Caki2 (cell line): ENCODE measurements at places on chromosomes 6 and 20.

DNA sequence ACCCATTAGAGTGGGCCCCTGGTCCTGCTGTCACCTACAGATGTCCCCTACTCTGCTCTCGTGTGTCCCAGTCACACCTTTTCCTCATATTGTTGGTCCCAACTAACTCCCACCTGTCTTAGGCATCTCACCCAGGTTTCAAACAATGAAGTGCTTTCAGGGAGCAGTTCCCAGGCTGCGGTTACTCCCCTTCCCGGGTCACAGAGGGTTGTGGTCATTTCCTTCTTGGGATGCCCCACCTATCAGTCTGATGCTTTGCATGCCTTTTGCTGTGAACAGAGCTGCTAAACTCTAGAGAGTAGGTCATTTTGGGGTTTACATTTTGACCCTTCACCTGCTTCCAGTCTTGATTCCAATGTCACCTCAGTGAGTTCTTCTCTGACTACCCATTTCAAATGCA lies 181.6 kb downstream of the CDC5L start:
- DNase-seq, result no peak

DNA sequence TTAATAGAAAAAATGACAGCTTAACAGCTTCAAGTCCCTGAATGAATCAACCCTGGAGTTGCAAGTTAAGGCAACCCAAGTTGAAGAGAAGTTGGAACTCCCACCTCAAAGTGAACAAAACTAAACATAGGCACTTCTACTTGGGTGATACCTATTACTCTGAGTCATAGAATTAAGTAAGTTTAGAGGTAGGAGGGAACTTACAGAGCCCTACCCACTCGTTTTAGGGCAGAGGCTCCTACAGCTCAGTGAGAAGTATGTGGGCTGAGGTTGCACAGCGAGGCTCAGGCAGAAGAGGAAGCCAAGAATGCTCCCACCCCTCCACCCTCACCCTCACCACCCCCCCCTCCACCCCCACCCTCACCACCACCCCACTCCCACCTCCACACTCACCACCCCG lies 42.2 kb downstream of the NFATC2 start:
- DNase-seq, result no peak

- DNase-seq, result no peak
Measured at GRCh38 chr6:107334026-107334425, 125.3 kb downstream of the PDSS2 start.

- no peak for DNase-seq
Measured at GRCh38 chr20:45289942-45290676, 16.5 kb upstream of the RBPJL start.
